CD8-positive, alpha-beta memory T cell (primary cell): ENCODE measurements at places on chromosomes 16 and 17. TPM values are rescaled to one million over a fixed set of nuclear protein-coding genes. Genes with fewer than 3 reads are reported as not detected.

GRCh38 chr16:89013692-89014402 lies 36.8 kb upstream of the CBFA2T3 start:
- DNase-seq = no peak
- H3K27ac ChIP-seq = no peak overlapping the region
- H3K4me3 ChIP-seq = no peak overlapping the region
- H3K27me3 ChIP-seq = no peaks in the 10 kb centered on the region
- H3K4me1 ChIP-seq = no peaks in the 10 kb centered on the region

DNA sequence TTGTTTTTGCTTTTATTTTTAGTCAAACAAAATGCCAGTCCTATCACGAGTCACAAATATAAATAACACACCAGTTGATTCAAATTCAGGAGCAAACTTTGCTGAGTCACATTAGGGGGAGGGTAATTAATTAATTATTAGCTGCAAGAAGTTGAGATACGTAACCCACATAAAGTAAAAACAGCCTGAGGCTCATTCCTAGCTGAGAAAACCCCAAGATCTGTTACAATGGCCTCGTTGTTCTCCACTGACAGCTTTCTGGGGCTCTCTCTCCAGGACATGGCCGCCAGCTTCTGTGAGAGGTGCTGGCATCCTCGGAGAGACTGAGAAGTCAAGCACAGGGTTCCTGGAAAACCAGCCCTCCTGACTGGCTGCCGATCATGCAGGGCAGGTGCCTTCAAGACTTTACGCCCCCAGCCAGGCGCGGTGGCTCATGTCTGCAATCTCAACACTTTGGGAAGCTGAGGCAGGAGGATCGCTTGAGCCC lies 11.1 kb downstream of the RAB40B start:
- H3K4me3 ChIP-seq = no peak overlapping the region
- H3K27ac ChIP-seq = no peak overlapping the region
- no peaks in the 10 kb centered on the region for H3K27me3 ChIP-seq

The CRYBA1 gene
- total RNA-seq = not detected

GRCh38 chr16:83802135-83802534 lies 5.6 kb upstream of the HSBP1 start:
- no peaks in the 10 kb centered on the region for H3K27me3 ChIP-seq
- no peak overlapping the region for H3K4me3 ChIP-seq
- no peak overlapping the region for H3K27ac ChIP-seq
- H3K36me3 ChIP-seq = no peaks in the 10 kb centered on the region
- H3K4me1 ChIP-seq = peaks cover 2% of the 10 kb centered on the region

GRCh38 chr17:29645515-29646051 lies 22.9 kb upstream of the CORO6 start:
- H3K36me3 ChIP-seq = peaks cover 14% of the 10 kb centered on the region
- H3K27me3 ChIP-seq = no peaks in the 10 kb centered on the region
- H3K27ac ChIP-seq = no peak overlapping the region
- no peak for DNase-seq
- H3K4me1 ChIP-seq = no peaks in the 10 kb centered on the region

- no peaks in the 10 kb centered on the region for H3K4me1 ChIP-seq
- H3K36me3 ChIP-seq = no peaks in the 10 kb centered on the region
- H3K27ac ChIP-seq = no peak overlapping the region
- no peak for DNase-seq
- no peaks in the 10 kb centered on the region for H3K27me3 ChIP-seq
These were observed 14.0 kb upstream of the ATP2C2 start for GRCh38 chr16:84354306-84354705.

DNA sequence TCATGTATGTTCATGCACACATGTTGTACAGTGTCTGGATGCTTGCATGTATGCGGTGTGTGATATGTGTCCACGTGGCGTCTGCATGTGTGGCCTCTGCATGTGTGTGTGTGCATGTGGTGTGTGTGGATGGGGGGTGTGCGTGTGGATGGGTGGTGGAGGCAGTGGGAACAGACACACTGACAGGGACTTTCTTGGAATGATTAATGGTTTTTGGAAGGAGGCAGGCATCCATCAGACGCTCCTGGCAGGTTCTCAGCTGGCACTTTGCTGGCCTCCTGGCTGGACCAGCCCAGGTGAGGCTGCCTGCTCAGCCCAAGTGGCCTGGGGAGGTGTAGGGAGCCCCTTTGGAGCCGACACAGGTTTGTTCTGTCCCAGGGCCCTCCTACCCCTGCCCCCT lies 121.2 kb upstream of the CIBAR2 start:
- no peaks in the 10 kb centered on the region for H3K4me1 ChIP-seq
- no peak overlapping the region for H3K4me3 ChIP-seq
- H3K36me3 ChIP-seq = no peaks in the 10 kb centered on the region
- no peak overlapping the region for H3K27ac ChIP-seq
- H3K27me3 ChIP-seq = peaks cover 7% of the 10 kb centered on the region

DNA sequence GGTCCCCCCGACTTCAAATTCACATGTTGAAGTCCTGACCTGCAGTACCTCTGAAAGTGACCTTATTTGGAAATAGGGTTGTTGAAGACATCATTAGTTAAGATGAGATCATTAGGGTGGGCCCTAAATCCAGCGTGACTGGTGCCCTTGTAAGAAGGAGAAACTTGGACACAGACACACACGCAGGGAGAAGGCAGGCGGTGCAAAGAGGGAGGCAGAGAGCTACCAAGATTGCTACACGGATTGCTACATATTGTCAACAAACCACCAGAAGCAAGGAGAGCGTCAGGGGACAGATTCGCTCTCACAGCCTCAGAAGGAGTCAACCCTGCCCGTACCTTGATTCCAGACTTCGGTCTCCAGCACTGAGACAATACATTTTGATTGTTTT lies 6.8 kb upstream of the WBP2 start:
- H3K27ac ChIP-seq = no peak overlapping the region
- H3K27me3 ChIP-seq = no peaks in the 10 kb centered on the region
- H3K4me3 ChIP-seq = no peak overlapping the region
- no peaks in the 10 kb centered on the region for H3K36me3 ChIP-seq

The NATD1 gene
- 2.7 TPM for total RNA-seq

DNA sequence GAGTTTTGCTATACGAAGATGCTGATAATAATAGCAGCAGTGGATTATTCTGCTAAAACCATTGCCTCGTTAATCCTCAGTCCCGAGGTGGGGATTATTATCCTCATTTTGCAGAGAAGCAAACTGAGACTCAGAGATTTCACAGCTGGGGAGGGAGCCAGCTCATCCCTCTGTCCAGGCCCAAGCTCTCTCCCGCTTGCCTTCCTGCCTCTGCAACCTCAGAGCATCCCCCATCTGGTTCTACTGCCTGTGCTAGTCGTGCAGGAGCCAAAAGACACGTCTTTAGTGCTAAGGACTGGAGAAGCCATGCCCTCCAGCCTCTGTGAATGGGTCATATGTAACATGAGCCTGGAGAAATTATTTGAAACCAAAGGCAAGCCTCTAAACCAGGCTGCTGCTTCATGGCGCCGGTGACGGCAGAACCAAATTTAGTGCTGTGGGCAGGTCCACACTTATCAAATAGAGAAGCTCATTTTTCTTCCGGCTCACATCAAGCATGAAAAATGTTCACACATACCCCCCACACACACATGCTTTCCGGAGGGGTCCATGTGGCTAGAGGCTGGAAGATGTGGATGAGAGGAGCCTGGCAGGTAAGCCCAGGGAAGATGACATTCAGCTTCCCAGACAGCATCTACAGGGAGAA lies 13.5 kb downstream of the MAPT start:
- no peak overlapping the region for H3K4me3 ChIP-seq
- DNase-seq = no peak
- H3K27ac ChIP-seq = no peak overlapping the region
- no peaks in the 10 kb centered on the region for H3K36me3 ChIP-seq
- no peaks in the 10 kb centered on the region for H3K27me3 ChIP-seq

- no peak for DNase-seq
- H3K27me3 ChIP-seq = no peaks in the 10 kb centered on the region
- no peak overlapping the region for H3K27ac ChIP-seq
- peaks cover 8% of the 10 kb centered on the region for H3K4me1 ChIP-seq
- H3K36me3 ChIP-seq = peaks cover 20% of the 10 kb centered on the region
These were observed 34.5 kb downstream of the PSME3IP1 start for GRCh38 chr16:57151369-57151768.

The KIF2B gene
- not detected for total RNA-seq

The CNGB1 gene
- not detected for total RNA-seq

The DPEP3 gene
- total RNA-seq = 0.18 TPM

The CASKIN1 gene
- 0.24 TPM for total RNA-seq

DNA sequence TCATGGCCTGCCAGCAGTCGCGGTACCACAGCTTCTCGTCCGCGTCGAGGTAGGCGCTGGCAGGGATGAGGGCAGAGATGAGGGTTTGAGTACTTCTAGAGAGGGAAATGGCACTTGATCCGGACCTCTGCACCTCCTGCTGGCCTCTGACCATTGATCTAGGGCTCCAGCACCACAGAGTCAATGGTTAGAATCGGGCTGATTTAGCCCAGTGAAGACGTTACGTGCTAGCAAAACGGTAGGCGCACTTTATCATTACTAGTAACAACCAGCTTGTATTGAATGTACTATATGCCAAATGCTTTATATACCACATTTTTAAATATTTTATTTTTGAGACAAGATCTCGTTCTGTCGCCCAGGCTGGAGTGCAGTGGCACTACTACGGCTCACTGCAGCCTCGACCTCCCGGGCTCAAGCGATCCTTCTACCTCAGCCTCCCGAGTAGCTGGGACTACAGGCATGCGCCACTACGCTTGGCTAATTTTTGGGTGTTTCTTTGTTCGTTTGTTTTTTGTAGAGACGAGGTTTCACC lies 526 bp downstream of the TSNAXIP1 start:
- no peak for DNase-seq
- H3K36me3 ChIP-seq = no peaks in the 10 kb centered on the region
- peak overlapping the region; percentile 80 for H3K27ac ChIP-seq

The TOM1L1 gene
- total RNA-seq = not detected

The CRHR1 gene
- total RNA-seq = not detected

The KRTAP2-1 gene
- not detected for total RNA-seq

GRCh38 chr16:30615358-30616091 lies 5.3 kb upstream of the ZNF689 start:
- H3K27ac ChIP-seq = no peak overlapping the region
- H3K36me3 ChIP-seq = no peaks in the 10 kb centered on the region
- no peaks in the 10 kb centered on the region for H3K4me1 ChIP-seq
- no peaks in the 10 kb centered on the region for H3K27me3 ChIP-seq
- no peak overlapping the region for H3K4me3 ChIP-seq
- DNase-seq = peak; percentile 79

- H3K4me3 ChIP-seq = no peak overlapping the region
- H3K36me3 ChIP-seq = peaks cover 6% of the 10 kb centered on the region
- H3K27me3 ChIP-seq = no peaks in the 10 kb centered on the region
These were observed 13.9 kb downstream of the SMURF2 start for GRCh38 chr17:64648234-64648633.

The MPP2 gene
- total RNA-seq = 0.90 TPM

DNA sequence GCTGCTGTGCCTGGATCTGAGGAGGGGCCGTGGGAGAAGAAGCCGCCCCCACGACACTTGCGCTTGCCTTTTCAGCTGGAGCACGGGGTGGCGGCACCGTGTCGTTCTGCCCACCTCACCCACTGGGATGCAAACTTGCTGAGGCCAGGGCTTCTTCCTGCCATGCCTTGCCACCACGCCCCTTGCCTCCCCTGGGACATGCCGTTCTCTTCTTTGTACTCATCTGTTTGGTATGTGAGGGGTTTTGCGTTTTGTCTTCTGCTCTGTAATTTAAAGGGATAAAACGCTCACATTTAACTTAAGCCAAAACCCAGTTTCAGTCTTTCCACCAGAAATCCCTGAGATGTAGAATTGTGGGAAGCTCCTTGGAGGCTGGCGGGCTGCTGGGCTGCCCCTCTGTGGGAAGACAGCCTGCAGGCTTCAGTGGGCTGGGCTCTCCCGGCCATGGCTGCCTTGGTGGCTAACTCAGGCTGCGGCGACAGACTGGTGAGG lies 180.2 kb downstream of the RPTOR start:
- H3K27me3 ChIP-seq = no peaks in the 10 kb centered on the region
- H3K27ac ChIP-seq = no peak overlapping the region

DNA sequence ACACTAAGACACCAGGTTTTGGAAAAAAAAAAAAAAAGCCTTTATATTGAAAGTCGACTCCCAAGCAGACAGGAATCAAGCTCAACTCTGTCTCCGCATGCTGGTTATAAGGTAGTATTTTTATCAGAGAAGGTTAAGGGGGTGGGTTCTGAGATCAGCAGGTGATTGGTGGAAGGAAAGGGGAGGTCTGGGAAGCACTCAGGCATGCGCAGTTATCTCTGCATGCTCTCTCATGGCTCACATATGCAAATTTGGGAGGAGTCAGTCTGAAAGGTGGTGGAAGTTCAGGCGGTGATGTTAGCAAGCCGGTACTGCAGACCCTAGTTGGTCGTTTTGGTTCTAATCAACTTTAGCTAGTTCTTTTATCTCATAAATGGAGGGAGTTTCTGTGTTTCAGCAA lies 357.6 kb upstream of the C16orf82 start:
- H3K36me3 ChIP-seq = no peaks in the 10 kb centered on the region
- no peak overlapping the region for H3K4me3 ChIP-seq
- no peak for DNase-seq
- H3K27me3 ChIP-seq = no peaks in the 10 kb centered on the region
- H3K27ac ChIP-seq = no peak overlapping the region
- H3K4me1 ChIP-seq = no peaks in the 10 kb centered on the region

- no peaks in the 10 kb centered on the region for H3K27me3 ChIP-seq
- H3K4me1 ChIP-seq = peaks cover 33% of the 10 kb centered on the region
- H3K36me3 ChIP-seq = peaks cover 6% of the 10 kb centered on the region
- H3K4me3 ChIP-seq = peak overlapping the region; percentile 88
- no peak for DNase-seq
These were observed 601 bp downstream of the PHKB start for GRCh38 chr16:47461598-47462266.
